Activated T-helper 17 cell treated with anti-CD3 and anti-CD28 coated beads, Interleukin-2, amount 50 U/mL, for 72 hours (primary cell): ENCODE measurements at places on chromosomes 11 and 22.

DNA sequence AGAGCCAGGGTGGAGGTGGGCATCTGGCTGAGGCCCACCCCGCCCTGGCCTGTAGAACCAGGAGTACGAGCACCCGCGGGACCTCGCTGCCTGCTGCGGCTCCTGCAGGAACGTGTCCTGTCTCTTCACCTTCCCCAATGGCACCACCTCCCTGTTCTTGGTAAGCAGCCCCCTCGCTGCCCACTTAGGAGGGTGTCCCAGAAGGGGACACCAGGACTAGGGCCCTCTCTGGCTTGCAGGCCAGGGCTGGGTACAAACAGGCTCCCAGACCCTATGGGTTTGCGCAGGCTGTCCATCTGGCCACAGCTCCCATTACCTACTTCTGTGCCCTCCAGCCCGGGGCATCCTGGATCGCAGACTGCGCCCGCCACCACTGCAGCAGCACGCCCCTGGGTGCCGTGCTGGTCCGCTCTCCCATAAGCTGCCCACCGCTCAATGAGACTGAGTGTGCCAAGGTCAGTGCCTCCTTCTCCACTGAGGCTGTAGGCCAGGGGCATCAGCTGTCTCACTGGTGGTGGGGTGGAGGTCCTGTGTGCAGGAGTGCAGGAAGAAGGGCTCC, 77.5 kb upstream of the MYOD1 start:
- no peak for ATAC-seq

GRCh38 chr11:1490651-1491050, 4.1 kb upstream of the MOB2 start:
- ATAC-seq = no peak

- ATAC-seq = no peak
These were observed 296.2 kb upstream of the ANO3 start for GRCh38 chr11:26035696-26036095.

- ATAC-seq = no peak
These were observed 62.4 kb upstream of the NNMT start for GRCh38 chr11:114233755-114234154.

GRCh38 chr11:17021511-17021910, 7.3 kb upstream of the PLEKHA7 start:
- ATAC-seq = no peak
